ENCODE measurements at places on chromosomes 11 and 22.
A peak's percentile ranks its signal among the peaks of the same experiment; 100 is the strongest.

DNA sequence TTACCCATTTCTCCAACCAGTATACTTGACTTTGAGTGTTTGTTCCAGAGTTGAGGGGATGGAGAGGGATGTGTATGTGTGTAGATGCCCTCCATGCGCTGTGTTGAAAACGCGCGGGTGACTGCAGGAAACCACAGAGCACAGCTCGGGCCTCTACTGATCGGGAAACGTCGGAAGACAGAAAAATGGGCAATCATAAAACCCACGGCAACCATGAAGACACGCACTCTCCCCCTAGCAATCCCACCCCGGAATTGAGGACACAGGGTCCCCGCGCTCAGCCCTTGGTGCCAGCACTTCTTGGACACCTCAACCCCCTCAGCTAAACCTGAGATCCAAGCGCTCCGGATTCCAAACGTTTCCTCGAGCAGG is 251 bp upstream of the UQCC3 start:
- no peak for DNase-seq

DNA sequence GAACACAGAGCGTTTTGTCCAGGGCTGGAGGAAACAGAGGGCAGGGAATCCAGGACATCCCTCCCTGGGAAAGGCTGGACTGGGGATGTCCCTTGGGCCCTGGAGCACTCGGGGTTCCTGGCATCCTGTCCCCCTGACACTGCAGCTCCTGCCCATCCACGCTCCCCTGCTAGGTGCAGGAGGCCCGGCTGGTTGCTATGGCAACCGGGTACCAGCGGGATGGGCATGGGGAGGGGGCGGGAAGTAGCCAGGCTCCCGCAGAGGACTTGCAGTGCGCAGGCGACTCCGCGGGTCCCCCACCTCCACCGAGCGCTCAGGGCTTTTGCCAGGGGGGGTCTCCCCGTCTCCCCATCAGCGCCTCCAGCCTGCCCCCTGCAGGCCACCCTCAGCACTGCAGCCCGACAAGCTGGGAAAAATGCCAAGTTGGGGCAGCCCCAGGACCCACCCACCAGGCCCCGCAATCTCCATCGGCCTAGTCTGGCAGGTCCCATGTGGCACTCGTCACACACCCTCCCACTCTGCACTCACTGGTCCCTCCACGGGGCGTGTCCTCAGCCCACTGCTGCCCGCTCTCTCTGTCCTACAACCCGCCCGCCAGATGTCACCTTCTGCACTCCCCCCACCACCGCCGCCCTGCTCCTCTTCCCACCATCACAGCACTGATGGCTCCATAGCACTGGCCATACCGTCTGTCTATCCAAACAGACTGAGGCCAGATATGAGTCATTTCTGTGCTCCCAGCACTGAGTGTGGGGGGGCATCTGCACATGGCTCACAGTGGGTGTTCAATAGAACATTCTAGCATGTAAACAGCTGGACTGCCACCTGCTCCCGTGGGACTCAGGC is 31.5 kb downstream of the KIAA0930 start:
- peak; percentile 83 for DNase-seq

GRCh38 chr22:26725012-26725676 is 67.8 kb downstream of the MIAT start:
- DNase-seq: no peak

- no peak for DNase-seq
Observed at GRCh38 chr11:33868647-33869461, 23.0 kb downstream of the LMO2 start.

DNA sequence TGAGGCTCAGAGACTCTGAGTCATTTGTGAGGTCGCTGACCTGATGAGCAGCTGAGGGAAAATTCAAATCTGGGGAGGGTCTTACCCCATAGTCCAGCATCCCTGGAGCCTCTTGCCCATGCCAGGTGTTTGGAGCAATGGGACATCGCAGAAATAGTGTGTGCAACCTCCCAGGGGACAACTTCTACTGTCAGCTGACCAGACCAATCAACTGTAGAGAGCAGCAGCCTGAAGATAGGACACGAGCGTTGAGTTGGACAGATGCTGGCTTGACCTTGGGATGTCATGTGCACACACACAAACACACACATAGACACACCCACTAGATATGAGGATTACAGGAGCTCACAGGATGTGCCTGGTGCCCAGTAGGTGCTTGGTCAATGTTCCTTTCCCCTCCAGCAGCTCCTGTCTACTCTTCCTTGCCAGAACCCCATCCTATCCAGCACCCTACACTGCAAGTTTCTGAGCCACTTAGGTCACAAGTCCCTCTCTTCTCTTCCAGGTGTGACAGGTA is 59.1 kb upstream of the MPEG1 start:
- DNase-seq: no peak

DNA sequence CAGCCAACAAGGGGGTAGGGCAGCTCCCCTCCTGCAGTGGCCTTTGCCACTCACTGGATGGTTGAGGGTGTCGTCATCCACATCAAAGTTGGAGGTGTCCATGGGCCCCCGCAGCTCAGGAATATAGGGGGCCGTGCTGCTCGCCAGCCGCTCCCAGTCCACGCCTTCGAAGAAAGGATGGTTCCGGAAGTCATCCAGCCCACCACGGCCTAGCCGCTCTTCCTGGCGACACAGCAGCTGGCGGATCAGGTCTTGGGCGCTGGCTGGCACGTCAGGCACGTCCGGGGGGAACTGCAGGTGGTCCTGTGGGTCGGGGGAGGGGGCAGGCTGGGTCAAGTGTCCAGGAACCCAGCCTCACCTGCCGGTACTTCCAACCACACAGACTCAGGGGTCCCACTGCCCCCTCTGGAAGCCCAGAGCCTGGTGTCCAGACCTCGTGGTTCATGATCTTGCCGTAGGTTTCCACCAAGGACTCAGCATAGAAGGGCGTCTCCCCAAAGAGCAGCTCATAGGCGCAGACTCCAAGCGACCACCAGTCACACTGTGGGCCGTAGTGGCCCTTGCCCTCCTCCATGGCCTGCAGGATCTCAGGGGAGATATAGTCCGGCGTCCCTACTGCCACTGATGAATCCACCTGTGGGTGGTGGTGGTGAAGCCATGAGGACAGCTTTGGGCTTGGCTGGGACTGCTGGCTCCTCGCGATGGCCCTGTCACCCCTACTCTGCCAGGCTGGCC is 5.7 kb downstream of the CDC42BPG start:
- no peak for DNase-seq

DNA sequence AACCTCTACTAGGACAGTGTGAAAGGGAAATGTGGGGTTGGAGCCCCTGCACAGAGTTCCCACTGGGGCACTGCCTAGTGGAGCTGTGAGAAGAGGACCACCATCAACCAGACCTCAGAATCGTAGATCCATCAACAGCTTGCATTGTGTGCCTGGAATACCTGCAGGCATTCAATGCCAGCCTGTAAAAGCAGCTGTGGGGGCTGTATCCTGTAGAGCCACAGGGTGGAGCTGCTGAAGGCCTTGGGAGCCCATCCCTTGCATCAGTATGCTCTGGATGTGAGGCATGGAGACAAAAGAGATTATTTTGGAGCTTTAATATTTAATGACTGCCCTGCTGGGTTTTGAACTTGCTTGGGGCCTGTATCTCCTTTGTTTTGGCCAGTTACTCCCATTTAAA is 46.3 kb downstream of the PGR start:
- DNase-seq: no peak

DNA sequence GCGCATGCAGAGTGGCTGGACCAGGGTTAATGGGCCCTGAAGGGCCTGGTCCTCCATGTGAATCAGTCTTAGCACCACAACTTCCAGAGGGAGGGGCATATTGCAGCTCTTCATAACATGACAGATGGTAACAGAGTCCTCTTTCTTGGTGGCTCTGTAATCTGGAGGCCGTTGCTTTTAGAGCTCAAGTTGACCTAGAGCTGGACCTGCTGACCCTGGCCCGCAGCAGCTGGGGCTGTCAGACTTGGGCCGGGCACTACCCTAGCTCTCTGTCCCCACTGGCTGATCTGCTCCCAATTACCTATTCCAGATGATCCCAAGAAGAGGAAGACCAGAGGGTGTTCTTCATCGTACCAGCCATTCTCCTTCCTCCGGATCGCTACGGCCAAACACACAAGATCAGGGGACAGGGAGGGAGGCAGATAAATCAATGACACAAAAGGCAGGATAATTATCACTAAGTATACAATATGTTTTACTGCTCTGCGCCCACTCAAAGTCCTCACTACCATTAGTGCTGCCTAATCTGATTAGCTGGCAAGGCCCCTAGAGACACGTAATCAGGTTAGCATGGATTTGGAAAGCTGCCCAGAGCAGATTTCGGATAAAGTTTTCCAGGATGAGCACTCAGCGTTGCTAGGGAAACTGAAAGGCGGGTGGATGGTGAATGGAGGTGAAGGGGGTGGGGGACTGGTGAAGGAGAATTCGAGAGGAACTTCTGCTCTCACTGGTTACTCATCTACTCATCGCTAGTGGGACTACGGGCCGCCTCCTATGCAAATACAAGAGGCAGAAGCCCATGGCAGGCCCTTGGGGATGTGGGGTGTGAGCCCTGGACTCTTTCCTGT is 64.5 kb upstream of the PHOX2A start:
- peak; percentile 75 for DNase-seq

- DNase-seq: no peak
Observed at GRCh38 chr11:74776546-74776945, 27.9 kb downstream of the RNF169 start.

- no peak for DNase-seq
Observed at GRCh38 chr11:58928107-58928499, 11.2 kb upstream of the GLYATL1 start.

DNA sequence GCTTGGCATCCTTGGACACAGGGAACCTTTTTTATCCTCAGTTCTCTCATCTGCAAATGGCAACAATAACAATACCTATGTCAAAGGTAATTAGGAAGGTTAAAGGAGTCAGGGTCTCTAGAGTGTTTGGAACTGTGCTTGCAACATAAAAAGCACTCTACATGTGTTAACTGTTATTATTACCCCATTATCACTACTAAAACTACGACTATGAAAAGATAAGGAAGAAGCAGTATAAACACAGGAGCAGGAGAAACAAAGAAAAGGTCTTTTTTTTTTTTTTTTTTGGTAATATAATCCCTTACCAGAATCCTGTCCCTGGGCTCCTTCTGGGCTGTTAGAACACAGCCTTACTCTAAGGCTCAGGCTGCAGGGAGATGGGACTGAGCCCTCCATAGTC is 348.2 kb downstream of the CADM1 start:
- DNase-seq: no peak

- no peak for DNase-seq
Observed at GRCh38 chr22:33126881-33127280, 68.7 kb upstream of the SYN3 start.

GRCh38 chr11:62656796-62657429 is 3.8 kb upstream of the INTS5 start:
- no peak for DNase-seq

DNA sequence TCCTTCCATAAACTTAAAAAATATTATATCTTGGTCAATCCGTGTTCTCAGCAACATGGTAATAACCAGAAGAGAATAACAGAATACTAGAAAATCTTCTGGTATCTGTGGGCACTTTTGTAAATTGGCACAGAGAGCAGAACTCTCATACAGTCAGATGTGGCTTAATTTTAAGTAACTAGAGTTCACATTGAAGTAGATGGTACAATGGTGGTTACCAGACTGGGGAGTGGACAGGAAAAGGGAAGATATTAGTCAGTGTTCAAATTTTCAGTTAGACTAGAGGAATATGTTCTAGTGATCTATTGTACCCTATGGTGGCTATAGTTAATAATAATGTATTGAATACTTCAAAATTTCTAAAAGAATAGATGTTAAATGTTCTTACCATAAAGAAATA is 6.9 kb downstream of the OR52H1 start:
- DNase-seq: no peak

DNA sequence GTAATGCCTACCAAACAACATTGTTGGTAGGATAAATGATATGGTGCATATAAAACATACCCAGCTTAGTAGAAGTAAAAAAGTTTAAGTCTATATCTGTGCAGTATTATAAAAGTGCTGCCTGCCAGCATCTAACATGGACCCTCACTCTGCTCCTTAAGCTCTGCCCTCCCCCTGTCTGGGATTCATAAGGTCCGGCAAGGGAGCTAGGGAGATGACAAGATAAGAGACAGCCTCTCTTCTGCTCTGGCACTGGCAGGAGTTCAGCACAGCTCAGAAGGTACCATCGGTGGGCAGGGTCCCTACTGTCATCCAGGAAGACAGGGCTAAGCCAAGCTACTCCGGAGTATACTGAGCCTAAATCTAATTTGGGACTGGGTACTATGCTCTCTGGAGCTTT is 42.8 kb downstream of the TRIM66 start:
- DNase-seq: no peak

- DNase-seq: no peak
Observed at GRCh38 chr11:72653649-72654048, 20.6 kb downstream of the PDE2A start.

Data from fibroblast of skin of scalp (primary cell).